ENCODE measurements at places on chromosomes 5 and 9.

GRCh38 chr5:40410231-40410861, 269.4 kb upstream of the PTGER4 start:
- peak; percentile 72 for DNase-seq

DNA sequence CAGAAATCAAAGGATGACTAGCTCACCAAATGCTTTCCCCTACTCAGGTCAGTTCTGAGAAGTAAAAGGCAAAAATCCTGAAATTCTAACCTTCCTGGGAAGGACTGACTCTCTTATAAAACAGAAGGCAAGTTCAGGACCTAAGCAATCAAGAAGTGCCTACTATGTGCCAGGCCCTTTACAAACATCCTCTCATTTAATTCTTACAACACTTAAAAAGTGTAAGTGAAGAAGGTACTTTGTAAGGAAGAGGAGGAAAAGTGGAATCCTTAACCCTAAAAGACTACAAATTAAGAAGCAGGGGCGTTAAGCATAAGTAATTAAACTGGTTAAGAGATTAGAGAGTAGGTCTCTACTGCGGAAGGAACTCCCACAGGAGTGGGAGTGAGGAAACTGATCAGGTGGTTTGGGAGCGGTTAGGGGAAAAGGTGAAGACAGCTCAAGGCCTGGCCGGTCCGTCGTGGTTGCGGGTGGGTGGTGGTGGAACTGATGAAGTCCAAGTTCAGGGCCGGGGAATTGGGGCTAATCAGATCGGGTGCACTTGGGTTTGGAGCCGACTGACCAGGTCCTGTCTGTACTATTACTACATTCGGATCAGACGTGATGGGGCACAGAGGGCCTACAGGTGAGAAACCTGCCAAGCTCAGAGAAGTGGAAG, 839 bp downstream of the MED27 start:
- peak; percentile 58 for DNase-seq

DNA sequence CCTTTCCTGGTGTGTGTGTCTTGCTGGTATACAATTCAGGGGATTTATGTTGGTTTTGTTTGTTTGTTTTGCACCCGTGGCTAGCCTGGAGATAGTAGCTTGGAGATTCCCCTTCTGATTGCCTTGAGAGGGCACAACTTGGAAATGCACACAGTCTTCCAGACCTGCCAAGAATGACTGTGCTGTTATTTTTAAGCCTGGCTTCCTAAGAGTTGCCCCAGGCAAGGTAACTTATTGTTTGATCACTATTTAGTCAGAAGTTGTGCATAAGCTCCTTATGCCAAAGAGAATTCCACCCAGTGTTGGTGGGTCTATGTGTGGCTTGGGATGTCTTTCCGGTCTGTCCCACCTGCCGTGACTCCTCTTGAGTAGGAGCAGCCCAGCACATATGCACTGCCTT, 421.9 kb upstream of the KCNN2 start:
- no peak for DNase-seq

GRCh38 chr9:96500696-96501632, 51.0 kb downstream of the HABP4 start:
- no peak for DNase-seq

- DNase-seq = no peak
Observed at GRCh38 chr9:3027210-3027609, 183.3 kb upstream of the PUM3 start.

- DNase-seq = no peak
Observed at GRCh38 chr9:8754751-8755150, 955.2 kb upstream of the DMAC1 start.

- no peak for DNase-seq
Observed at GRCh38 chr5:38528162-38528703, 28.2 kb downstream of the LIFR start.

GRCh38 chr9:18568973-18569372, 95.0 kb downstream of the ADAMTSL1 start:
- DNase-seq = no peak

GRCh38 chr5:17395106-17395880, 102.7 kb upstream of the TAF11L2 start:
- DNase-seq = no peak

GRCh38 chr9:89073397-89073796, 82.1 kb downstream of the S1PR3 start:
- DNase-seq = no peak

- DNase-seq = no peak
Observed at GRCh38 chr5:109853377-109853776, 163.7 kb downstream of the MAN2A1 start.

DNA sequence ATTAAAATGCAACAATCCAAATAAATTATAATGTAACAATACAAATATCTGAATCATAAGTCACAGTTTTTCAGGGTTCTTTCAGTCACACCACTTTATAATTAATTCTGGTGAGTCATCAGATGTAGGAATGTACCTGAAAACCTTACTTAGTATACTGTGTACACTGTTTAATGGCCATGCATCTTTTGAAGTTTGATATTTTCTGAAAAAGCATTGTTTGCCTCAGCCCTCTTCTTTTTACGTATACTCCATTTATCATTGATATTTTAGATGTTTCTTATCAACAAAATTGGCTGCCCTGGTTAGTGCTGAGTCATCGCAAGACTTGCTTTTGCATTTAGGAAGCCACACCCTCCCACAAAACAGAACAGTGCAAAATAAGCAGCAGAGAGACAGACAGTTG, 218.6 kb downstream of the PJA2 start:
- DNase-seq = no peak

DNA sequence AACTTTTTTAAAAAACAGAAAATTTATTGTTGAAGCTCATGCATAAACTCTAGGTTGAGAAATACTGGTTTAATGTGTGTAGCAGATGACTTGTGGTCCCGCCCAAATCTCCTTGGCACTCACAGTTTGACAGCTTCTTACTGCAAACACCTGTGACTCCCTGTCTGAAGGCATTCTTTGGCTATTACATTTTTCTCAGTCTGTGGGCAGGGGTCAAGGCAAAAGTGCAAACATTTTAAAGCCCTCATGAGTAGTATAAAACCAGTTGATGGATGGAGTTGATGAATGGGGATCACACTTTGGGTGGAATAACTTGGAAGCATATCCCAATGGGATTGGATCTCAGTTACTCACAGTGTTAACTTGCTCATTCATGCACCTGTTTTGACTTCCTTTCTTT, 1007.0 kb upstream of the NUDT12 start:
- no peak for DNase-seq

DNA sequence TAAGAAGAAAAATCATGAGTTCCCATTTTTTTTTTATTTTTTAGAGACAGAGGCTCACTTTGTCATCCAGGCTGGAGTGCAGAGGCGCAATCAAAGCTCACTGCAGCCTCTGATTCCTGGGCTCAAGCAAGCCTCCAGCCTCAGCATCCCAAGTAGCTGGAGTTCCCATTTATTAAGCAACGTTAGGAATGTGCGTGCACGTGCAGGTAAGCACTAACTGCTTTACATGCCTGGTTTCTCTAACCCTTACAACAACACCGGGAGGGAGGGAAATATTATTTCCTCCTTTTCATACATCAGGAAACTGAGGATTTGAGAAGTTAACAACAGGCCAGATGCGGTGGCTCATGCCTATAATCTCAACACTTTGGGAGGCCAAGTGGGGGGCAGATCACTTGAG, 16.3 kb upstream of the CDC23 start:
- DNase-seq = no peak

- DNase-seq = peak; percentile 62
Observed at GRCh38 chr5:76367623-76368371, 35.3 kb upstream of the IQGAP2 start.

DNA sequence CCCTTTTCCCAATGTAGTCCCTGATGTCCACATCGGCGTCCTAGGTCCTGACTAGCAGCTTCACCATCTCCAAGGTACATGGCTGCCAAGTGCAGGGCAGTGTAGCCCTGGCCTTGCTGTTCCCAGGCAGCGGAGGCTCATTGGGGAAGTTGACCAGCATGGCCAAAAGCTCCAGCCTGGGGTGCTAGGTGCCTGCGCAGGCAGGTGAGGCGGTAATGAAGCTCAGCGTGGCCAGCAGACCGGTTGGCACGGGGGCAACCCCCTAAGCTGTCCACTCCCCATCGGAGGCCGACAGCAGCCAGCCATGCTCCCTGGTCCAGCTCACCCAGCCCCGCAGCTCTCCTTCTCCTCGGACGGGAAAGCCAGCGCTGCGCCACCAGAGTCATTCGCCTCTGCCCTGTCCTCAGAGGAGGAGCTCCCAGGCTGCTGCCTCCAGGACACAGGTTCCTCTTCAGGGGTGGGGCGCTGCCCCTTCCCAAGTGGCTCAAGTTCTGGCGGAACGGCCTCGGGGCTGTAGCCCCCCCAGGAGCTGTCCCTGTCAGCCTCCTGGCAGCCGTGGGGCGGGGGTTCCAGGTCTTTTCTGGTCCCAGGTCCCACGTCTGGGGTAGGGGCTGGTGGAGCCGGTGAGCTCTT, 1218.2 kb downstream of the FOXD4L5 start:
- DNase-seq = no peak

DNA sequence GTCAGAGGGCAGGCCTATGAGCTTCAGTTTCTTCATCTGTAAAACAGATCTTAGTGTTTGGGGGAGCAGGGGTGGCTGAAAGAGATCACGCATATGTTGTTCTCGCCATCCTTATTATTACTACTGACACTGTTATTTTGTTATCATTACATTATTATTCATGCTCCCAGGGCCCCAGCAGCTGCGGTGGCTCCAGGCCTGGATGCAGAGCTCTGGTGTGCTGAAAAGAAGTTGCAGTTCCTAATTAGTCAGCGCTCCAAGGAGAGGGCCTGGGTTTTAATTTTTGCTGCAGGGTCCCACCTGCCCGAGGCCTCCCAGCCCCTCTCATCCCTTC, 19.5 kb downstream of the CXXC5 start:
- DNase-seq = no peak

DNA sequence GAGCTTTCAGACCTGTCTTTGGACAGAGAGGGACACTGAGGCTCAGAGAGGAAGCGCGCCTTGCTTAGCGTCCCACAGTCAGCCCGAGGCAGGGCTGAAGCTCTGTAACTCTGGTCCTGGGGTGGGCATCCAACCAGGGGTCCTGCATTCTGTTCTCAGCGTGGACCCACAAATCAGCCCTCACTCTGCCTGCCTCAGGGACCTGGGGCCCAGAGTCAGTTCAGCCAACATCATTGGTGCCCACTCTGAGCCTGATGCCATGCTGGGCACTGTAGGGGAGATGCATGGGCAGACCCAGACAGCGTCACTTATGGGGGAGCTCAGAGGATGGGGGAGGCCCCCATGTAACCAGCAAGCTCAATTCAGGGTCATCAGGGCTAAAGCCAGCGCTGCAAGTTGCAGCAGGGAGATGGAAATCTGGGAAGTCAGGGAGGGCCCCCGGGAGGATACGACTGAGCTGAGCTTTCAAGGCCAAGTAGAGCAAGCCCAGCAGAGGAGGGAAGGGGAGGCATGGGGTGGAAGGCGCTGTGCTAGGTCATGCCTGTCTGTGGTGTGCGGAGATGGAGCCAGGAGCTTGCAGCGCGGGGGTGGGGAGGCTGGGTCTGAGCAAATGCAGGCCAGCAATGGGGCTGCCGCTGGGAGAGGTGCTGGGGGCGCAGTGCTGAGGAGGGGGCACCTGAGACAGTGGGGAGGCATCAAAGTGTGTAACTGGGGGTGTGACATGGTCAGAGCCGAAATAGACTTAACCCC, 21.1 kb downstream of the CORO2A start:
- DNase-seq = no peak

GRCh38 chr9:129469988-129470316, 150.9 kb downstream of the C9orf50 start:
- DNase-seq = no peak

GRCh38 chr5:111171-111570, 19.2 kb downstream of the PLEKHG4B start:
- no peak for DNase-seq
